ENCODE measurements at places on chromosomes 2 and 18.

DNA sequence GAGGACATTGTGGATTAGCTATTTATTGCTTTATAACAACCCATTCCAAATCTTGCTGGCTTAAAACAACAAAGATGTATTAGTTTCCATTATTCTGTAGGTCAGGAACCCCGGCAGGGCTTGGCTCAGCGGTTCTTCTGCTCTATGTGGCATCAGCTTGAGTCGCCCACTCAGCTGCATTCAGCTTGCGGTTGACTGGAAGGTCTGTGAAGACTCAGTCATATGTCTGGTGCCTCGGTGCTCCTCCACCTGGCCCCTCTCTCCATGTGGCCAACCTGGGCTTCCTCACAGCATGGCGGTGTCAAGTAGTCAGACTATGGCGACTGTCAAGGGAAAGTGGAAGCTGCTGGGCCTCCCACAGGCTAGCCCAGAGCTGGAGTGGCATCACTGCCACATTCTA is 48.6 kb downstream of the EMILIN2 start:
- DNase-seq = no peak

- no peak for DNase-seq
Observed at GRCh38 chr18:13159579-13159978, 59.0 kb upstream of the LDLRAD4 start.

DNA sequence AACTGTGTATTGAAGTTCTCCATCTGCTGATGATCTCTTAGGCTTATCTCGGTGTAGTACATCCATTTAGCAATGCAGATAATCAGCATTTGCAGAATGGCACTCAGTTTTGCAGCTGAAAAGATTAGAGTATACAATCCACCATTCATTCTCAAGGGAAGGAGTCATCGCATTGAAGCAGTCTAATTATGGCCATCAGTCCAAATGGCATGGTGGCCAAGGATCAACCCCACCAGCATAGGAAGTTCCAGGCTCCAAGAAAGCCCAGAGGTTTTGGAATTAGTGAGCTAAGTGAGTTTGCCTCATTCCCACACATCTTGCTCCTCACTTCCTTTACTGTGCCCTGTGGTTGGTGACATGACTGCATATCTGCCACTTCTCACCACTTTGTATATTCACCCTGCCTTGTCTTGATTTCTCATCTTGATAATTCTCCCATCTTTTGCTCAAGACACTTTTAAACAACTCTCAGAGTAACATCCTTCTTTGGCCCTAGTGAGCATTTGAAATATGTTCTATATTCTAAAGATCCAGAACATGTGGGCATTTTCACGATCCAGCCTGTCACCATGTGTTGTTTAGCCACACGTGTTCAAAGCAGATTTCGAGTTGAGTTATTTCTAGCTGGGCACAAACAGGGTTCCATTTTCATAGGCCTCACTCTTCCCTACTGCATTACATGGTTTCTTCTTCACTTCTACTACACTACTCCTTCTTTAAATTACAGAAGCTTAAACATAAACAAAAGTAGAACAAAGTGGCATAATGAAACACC is 1119.8 kb downstream of the TSN start:
- DNase-seq = no peak

GRCh38 chr18:23301972-23302371 is 151.1 kb upstream of the RIOK3 start:
- no peak for DNase-seq

DNA sequence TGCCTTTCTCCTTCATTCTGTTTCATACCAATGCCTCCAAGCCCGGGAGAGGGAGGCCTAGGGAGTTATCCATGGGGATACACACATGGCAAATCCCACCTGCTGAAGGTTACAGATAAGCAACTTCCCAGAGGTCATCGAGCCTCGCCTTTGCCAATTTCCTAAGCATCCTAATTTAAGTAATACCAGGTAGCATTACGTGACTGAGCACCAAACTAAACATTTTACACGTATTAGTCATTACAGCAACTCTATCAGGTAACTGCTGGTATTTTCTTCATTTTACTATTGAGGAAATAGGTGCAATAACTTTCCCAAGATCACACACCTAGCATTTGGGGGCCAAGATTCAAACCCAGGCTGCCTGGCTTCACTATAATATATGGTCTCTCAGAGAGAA is 30.1 kb upstream of the BZW1 start:
- no peak for DNase-seq

GRCh38 chr2:156340804-156341451 is 8.4 kb upstream of the NR4A2 start:
- no peak for DNase-seq

DNA sequence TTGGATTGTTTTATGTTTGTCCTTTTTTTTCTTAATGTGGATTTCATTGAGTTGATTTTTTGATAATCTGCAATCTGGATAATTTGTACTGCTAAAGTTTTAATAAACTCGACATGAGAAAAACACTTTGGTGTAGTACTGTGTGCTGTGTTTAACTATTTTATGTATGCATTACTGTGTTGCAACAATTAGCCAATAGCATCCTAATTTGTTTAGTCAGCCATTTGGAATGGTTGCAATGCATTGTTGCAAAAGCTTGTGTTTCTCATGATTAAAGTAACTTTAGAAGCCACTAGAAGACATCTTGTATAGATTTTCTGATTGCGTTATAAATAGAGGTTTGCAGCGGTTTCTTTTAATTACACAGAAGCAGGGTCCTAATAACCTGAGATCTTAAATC is 53.5 kb downstream of the PPIG start:
- no peak for DNase-seq

DNA sequence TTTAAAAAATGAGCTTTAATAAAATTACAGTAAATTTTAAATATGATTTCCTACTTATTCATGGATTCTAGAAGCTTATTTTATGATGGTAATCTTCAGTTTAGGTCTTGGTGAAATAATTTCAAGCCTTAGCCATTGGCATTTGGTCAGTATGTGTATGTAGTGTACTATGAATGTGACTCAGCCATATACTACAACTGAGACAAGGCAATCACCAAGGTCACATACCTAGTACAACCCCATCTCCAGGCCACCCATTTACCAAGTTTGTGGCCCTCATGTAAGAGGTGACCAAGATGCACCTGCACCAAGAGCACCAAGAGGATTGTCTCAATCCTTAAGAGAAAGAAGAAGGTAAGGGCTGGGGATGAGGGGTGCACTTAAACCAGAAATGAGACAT is 54.8 kb upstream of the FRZB start:
- no peak for DNase-seq

GRCh38 chr2:76008001-76008702 is 297.4 kb upstream of the GCFC2 start:
- DNase-seq = no peak

GRCh38 chr2:45466053-45466452 is 145.0 kb downstream of the SRBD1 start:
- no peak for DNase-seq

DNA sequence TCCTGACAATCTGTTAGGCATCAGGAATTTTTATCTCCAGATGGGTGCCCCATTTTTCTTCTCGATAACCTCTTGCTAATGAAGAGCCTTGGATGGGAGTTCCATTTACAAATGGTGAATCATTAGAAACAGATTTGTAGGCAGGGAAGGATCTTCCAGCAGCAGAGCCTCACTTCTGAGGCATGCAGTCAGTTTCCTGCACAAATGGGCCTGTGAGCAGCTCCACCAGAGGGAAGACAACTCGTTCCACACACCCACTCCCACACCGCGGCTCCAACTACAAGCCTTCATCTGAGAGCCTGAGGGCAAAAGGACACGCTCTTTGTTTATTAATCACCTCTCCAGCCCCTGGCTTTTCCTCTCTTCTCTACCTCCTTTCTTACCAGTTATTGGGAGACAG is 108.5 kb downstream of the CTAGE1 start:
- no peak for DNase-seq

GRCh38 chr2:43114210-43114609 is 112.2 kb downstream of the ZFP36L2 start:
- no peak for DNase-seq

DNA sequence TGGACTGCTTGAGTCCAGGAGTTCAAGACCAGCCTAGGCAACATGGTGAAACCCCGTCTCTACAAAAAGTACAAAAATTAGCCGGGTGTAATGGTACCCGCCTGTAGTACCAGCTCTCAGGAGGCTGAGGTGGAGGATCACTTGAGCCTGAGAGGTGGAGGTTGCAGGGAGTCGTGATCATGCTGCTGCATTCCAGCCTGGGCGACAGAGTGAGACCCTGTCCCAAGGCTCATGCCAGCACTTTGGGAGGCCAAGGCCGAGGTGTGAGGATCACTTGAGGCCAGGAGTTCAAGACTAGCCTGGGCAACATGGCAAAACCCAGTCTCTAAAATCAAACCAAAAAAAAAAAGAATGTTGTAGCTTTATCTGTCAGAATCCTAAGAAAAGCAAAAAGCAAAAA is 25.4 kb downstream of the SMC6 start:
- DNase-seq = no peak

DNA sequence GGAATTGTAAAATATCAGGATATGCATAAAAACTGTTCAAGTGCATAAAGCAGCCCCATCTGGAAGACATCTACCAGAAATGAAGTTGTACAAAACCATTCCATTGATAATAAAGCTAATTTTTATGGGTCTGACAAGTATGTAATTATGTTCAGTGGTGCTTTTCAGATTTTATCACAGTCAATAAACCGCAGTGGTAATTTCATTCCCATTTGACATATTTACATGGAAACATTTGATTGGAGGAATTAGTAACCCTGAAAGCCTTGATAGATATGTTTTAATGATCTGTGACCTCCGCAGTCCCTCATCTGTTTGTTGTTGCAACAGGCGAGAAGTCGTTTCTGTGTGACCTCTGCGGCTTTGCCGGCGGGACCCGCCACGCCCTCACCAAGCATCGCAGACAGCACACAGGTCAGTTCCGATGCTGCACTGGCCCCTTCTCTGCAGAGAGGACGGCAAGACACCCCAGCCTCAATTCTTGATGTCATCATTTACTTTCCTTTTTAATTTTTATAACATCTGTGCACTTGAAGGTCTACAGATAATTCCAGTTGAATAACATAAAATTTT is 283.1 kb downstream of the ZNF407 start:
- DNase-seq = no peak

DNA sequence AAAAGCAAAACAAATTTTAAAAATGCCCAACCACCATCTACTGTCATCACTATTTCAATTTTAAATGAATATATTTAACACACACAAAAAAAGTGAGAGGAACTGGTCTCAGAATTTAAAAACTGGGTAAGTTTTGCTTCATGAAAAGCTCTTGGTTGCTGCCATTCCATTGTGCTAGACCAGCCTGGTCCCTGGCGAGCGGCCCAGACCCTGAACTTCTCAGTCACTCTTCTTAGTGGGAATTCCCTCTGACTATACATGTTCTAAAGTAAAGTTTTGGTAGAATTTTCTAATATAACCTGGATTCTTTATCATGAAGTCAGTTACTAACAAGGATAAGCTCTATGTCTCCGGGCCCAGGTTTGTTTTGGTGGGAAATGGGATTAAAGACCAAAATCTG is 34.8 kb upstream of the TMEM177 start:
- no peak for DNase-seq

DNA sequence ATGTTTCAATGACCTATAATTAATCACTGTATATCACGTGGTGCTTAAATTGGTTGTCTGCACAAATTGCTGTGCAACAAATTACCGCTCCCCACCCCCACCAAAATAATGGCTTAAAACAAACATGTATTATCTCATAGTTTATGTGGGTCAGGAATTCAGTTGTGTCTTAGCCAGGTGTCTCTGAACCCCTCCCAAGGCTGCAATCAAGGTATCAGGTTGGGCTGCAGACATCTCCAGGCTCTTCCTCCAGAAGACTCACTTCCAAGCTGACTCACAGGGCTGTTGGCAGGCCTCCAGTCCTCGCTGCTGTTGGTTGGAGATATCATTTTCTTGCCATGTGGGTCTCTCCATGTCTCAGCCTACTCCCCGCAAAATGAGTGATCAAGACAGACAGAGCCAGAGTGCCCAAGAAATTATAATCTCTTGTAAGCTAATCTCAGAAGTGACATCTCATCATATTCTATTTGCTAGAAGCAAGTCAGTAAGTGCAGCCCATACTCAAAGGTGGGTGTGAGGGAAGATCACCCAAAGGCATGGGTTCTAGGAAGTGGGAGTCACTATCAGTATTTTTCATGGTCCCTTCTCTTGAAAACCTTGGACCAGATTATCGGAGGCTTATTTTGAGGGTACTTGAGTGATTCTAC is 38.4 kb downstream of the SPC25 start:
- DNase-seq = no peak

DNA sequence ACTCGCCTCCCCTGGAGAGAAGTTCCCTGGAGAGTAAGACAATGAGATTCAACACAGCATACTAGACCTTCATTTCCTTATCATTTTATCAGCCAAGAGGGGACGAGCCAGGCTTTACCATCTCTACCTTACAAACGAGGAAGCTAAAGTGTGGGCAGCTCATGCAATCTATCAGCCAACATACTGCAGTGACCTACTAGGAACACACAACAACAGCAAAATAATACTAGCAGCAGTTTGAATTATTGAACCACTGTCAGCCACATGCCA is 60.0 kb upstream of the TEX51 start:
- no peak for DNase-seq

GRCh38 chr2:217477583-217477982 is 525.2 kb downstream of the TNS1 start:
- DNase-seq = no peak
